ENCODE measurements at places on chromosomes 5 and 9.

GRCh38 chr9:113343732-113344231 lies 3.7 kb upstream of the WDR31 start:
- DNase-seq: no peak

GRCh38 chr5:138258704-138259292 lies 15.6 kb downstream of the GFRA3 start:
- no peak for DNase-seq

DNA sequence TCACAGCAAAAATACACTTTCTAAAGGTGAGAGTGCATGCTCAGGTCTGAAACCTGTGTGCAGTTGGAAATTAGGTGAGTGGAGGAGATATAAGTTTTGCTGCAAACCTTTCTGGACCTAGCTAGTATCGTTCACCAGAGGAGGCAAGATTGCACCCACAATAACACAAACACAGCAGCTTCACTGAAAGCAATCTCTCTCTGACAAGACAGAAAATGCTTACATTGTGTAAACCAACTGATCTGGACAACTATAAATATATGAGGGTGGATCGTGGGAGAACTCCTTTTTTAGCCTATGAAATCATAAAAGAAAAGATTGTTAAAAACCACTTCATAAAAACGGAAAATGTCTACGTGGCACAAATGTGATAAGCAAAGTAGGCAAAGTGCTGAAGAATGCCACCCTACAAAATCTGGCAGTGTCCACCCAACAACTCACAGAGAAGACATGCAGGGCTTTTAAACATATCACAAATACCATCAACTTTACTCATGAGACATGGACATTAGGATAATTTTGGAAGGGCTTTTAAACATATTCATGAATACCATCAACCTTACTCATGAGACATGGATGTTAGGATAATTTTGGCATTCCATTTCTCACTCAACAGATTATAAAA lies 134.3 kb downstream of the CDH18 start:
- DNase-seq: no peak

DNA sequence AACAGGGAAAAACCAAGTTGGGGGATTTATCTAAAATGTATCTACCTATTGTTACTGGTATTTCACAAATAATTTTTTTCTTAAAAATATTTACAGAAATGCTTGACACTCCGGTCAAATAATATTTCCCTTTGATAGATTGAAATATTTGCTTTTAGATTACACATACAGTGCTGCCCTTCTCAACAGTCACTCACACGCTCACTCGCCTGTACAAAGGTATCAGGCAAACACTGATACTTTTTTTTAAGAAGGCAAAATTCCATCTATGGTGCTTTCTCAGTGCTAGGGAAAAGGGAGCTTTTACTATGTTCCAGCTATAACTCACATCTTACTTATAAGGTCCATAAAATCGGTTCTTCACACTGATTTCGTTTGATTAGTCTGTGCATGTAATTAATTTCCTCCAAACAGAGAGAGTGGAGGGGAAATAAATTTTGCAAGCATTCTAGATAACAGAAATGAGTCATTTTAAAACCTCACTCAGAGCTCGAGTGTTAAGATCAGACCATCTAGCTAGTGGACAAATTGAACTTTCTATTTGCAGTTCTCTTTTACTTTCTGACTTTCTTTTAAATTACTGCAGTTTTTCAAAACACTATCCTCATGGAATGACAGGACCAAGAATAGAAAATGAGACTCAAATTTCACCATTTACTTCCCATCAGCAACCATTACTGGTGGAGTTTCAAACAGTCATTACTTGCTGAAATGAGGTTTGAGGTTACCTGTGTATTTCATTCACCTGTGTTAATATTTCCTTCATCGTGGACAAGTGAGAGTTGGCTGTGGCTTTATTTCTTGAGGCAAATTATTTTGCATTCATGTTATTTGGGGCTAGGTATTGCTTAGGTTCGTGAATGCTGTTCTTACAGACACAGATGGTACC lies 273.2 kb downstream of the RAB3C start:
- no peak for DNase-seq

GRCh38 chr5:134445856-134446818 lies 34.5 kb upstream of the CDKN2AIPNL start:
- no peak for DNase-seq

- DNase-seq: no peak
Observed at GRCh38 chr5:39650008-39650762, 225.4 kb upstream of the DAB2 start.

GRCh38 chr5:148465381-148466235 lies 81.8 kb downstream of the FBXO38 start:
- no peak for DNase-seq

GRCh38 chr5:151132963-151133362 lies 24.6 kb downstream of the ANXA6 start:
- no peak for DNase-seq

DNA sequence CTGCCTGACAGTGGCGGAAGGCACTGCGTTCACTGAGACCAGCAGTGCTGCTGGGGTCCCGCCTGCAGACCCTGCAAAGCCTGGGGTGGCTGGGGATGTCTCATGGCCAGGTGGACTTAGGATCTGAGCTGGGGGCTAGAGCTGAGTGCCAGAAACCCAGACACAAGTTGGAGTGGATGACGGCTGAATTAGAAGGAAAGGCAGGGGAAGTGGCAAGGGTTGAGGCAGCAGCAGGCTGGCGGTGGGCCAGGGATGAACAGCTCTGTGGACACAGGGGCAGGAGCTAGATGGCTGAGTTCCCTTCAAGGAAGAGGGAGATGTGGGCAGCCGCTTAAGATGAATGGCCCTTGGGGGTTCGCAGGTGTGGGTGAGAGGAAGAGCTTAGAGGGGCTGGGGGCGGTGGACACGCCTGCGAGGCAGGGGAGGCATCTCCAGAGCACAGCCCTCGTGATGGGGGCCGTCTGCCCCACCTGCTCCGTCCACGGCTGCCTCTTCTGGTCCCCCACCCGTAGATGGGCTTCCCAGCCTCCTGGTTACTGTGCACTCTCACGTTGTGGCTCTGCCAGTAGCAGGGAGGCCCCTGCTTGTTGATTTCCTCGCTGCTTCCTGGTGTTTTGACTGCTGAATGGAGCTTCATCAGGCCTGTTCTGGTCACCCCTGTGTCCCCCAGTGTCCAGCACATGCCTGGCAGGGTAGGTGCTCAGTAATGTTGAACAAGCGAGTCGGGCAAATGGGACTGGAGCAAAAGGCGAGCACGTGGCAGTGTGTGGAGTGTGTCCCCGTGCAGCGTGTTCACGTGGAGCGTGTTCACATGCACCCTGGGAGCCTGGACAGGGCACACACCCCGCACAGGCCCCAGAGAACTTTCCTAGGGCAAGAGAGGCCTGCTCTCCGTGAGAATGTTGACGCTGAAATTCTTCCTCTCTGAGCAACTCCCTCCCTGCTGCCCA lies 168.2 kb downstream of the CACNA1B start:
- no peak for DNase-seq

GRCh38 chr5:56060276-56061110 lies 65.7 kb upstream of the IL6ST start:
- peak; percentile 36 for DNase-seq

- DNase-seq: no peak
Observed at GRCh38 chr9:119044806-119045205, 324.4 kb downstream of the BRINP1 start.

DNA sequence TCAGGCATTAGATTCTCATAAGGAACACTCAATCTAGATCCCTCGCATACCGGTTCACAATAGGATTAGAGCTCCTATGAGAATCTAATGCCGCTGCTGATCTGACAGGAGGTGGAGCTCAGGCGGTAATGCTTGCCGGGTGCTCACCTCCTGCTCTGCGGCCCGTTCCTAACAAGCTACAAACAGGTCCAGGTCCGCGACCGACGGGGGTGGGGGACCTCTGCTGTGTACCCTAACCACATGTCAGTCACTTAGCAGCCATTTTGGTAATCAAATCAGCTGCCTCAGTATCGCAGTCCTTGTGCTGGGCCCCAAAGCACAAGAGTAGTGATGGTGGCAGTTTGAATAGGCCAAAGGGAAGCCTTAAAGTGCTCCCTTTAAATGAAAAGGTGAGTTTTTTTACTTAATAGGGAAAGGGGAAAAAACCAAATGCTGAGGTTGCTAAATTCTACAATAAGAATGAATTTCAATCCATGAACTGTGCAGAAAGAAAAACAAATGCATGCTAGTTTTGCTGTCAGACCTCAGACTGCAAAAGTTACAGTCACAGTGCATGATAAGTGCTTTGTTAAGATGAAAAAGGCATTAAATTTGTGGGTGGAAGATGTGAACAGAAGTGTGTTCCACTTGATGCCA lies 67.0 kb upstream of the TNPO1 start:
- DNase-seq: no peak

DNA sequence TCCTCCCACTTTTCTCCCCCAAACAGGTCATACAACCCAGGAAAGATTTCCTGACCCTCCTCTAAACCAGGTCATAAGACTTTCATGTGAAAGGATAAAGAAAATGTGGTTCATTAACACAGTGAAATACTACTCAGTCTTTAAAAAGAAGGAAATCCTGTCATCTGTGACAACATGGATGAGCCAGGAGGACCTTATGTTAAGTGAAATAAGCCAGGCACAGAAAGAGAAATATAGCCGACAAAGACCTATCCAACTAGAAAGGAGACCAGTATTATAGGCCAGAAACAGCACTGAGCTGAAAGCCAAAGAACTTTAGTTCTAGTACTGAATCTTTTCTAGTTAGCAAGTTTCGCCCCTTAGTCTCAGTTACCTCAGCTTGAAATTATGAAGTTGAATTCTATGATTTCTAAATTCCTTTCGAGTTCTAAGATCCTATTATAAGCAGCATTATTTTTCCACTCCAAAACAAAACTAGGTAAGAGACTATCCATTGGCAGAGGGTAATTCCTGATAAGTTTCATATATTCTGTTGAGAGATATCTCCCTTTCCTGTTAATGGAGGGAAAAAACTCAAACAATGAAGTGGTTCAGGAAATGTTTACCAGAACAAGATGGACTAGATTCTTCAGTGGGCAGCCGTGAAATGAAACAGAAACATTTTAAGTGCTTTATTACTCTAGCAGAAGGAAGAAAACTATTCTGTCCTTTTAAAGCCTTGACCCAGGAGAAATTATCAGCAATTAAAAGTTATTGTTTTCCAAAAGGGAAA lies 42.5 kb downstream of the GNA14 start:
- DNase-seq: no peak

DNA sequence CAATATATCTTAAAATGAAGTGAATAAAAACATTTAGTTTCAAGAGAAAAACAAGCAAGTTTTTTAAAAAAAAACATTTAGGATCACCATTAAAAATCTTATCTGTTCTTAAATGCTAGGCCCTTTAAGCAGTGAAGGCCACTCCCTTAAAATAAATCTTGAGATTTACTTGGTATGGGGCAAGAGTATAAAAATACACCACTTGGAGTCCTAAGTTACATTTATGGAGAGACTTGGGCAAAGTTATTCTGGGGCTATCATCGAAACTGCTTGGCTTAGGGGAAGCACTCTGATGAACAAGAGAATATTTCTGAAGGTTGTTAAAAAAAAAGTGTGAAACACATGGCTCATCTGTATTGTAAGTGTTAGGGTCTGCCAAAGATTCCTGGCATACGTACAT lies 97.4 kb downstream of the NR3C1 start:
- no peak for DNase-seq

GRCh38 chr5:137997726-137998213 lies 35.1 kb downstream of the FAM13B start:
- peak; percentile 14 for DNase-seq

- DNase-seq: no peak
Observed at GRCh38 chr9:91841591-91841990, 108.4 kb downstream of the ROR2 start.

GRCh38 chr5:90612919-90613318 lies 54.3 kb downstream of the ADGRV1 start:
- DNase-seq: no peak

- DNase-seq: no peak
Observed at GRCh38 chr9:121499427-121500164, at the start of gene GGTA1. GGTA1 (minus strand) TSS chr9:121499844; CDS start chr9:121467922, 31,922 bp downstream.

DNA sequence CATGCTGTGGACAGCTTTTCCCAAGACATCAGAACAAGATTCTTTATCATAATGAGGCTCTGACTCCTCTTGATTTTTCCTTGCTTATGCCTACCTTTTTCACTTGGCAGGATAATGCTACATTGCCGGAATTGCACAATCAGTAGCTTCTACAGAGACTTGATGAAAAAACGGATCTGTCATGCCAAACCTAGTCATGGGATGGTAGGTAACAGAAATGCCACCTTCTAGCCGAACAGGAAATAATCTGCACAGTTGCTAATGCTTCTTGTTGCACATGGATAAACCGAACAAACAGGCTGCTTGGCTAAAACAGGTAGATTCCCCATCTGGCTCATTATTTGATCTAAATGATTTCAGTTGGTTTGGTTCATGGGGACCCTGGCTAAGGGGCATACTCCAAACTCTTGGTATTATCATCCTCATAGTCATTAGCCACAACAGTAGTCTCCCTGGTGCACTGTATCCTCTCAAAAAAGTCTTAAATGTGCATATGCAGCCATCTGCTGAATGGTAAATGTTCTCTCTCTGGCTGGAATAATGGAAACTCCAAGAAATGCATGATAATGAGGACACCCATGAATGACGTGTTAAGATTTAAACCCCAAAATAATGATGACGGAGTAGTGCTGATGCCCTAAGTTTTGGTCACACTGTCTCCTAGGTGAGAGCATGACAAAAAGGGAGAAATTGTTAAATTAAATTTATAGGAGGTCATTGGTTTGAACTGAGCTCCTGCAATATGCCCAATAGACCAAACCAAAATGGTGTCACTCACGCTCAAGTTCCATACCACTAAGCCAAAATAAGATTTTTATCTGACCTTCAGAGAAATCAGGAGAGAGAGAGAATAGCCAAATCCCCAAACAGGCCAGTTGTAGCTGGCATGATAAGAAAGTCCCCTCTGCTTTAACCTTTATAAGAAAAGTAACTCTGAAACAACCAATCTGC lies 47.0 kb downstream of the RAPGEF1 start:
- DNase-seq: no peak

GRCh38 chr5:53946405-53947100 lies 363.8 kb downstream of the ARL15 start:
- no peak for DNase-seq
